Stimulated activated CD4-positive, alpha-beta T cell treated with anti-CD3 and anti-CD28 coated beads, Interleukin-12 subunit alpha, Interleukin-12 subunit beta, amount 100 ng/mL, for 24 hours (primary cell): ENCODE measurements at places on chromosomes 3 and 15.

- DNase-seq = no peak
Measured at GRCh38 chr15:59140422-59141226, 35.7 kb downstream of the CCNB2 start.

DNA sequence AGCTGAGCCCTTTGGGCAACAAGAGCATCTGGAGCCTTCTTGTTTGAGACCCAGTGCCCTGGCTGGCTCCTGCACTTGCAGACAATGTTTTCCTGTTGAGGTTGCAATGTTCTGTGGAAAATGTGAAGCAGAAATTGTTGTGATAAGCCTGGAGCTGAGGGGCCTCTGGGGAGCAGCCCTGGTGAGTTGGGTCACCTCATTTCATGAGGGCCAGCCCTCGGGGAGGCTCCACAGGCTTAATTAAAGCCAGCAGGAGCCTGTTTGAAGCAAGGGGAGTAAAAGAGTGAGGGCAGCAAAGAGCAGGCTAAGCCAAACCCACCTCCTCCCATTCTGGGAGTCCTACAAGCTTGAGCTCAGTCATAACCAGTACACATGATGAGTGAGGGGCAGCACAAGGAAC, 154.3 kb downstream of the ALDH1A2 start:
- no peak for DNase-seq

GRCh38 chr3:182608832-182609231, 184.5 kb upstream of the ATP11B start:
- DNase-seq = no peak

DNA sequence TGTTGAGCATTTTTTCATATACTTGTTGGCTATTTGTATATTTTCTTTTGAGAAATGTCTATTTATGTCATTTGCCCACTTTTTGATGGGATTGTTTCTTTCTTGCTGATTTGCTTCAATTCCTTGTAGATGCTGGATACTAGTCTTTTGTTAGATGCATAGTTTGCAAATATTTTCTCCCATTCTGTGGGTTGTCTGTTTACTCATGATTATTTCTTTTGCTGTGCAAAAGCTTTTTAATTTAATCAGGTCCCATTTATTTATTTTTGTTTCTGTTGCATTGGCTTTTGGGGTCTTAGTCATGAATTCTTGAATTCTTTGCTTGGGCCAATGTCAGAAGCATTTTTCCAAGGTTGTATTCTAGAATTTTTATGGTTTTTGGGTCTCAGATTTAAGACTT, 251.7 kb downstream of the WNT5A start:
- no peak for DNase-seq

DNA sequence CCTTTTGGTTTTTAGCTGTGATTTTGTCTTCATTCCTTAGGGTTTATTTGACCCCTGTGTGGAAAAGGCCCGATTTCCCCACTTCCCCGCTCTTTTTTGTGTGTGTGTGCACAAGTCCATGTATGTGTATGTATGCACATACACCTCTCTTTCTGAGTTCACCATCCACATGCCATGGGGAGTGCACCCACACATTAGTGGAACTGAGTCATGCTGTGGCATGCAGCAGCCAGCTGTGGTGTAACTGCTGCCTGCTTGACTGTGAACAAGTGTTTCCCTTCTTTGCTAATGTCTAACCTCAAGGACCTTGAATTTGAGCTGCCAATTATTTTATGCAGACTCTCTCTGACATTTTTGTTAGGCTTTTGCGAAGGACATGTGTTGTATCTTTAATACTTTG, 434.9 kb upstream of the TPM1 start:
- DNase-seq = no peak

GRCh38 chr15:91947683-91948608, 94.4 kb downstream of the SLCO3A1 start:
- DNase-seq = no peak

DNA sequence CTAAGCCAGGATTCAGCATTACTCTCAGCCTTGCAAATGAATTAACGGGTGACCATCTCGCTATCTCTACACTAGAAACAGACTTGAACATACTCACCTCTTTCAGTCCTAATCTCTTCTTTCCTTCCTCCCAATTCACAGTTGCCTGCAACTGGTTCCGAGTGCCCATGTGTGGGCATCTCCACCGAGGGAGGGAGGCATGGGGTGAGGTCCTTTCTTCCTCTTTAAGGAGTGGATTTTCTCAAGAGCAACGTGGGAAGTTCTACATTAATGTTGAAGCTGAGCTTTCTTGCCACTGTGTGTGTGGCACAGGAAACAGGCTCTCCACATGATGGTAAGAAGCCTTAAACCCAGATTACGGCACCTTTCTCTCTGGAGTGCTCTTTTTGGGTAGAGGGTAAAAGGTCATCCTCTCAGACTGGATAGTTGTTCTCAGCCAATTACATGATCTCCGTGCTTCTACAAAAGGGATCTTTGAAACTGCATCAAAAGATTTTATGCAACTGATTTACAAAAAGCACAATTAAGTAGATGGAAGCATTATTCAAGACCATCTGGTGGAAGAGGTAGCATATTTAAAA, 286.8 kb upstream of the NR2F2 start:
- no peak for DNase-seq

- no peak for DNase-seq
Measured at GRCh38 chr3:157807280-157807679, 298.9 kb downstream of the SHOX2 start.

GRCh38 chr3:57943525-57944495, 64.4 kb upstream of the FLNB start:
- no peak for DNase-seq

- DNase-seq = no peak
Measured at GRCh38 chr15:83710452-83710851, 56.5 kb downstream of the ADAMTSL3 start.

GRCh38 chr15:66565141-66565641, 607 bp downstream of the LCTL start:
- no peak for DNase-seq

DNA sequence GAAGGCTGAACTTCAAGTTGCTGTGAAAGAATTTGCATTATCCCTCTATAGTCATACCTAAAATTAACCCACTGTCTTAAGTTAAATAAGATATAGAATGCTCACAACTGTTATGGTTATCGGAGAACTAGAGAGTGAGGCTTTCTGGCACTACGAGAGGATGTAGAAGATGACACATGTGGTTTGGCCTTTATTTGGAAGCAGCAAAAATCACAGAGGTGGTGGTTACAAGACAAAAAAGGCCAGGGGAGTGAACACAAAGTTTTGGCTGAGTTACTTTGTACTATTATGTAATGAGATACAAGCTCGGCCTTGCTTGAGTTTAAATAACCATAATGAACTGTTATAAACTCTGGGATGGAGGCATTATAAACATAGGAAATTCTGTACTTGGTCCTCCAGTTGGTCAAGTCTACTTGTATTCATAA, 78.3 kb upstream of the ICE2 start:
- no peak for DNase-seq

DNA sequence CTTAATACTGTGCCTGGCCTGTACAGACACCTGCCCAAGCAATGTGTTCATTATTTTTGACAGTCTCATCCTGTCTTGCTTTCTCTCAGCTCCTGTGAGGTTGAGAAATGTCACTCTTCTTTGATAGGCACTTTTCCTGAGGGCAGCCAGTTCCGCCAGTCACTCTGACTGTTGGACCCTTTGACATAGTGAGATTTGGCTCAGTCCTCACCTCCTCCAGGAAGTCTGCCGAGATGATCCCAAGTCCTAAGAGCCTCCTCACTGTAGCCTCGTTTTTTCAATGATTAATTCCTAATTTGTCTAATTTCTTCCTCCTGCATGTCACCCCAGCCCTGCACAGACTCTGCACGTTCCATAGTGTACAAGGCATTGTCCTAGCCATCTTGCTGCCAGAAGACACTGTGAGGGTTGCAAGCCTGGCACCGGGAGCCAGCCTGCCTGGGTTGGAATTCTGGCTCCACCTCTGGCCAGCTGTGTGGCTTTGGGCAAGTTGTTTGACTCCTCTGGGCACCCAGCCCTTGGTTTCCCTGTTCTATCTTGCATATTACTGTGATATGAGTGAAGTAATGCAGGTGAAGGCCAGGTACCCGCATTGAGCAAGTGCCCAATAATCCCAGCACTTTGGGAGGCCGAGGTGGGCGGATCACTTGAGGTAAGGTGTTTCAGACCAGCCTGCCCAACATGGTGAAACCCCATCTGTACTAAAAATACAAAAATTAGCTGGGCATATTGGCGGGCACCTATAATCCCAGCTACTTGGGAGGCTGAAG, 24.3 kb downstream of the RPLP1 start:
- no peak for DNase-seq

DNA sequence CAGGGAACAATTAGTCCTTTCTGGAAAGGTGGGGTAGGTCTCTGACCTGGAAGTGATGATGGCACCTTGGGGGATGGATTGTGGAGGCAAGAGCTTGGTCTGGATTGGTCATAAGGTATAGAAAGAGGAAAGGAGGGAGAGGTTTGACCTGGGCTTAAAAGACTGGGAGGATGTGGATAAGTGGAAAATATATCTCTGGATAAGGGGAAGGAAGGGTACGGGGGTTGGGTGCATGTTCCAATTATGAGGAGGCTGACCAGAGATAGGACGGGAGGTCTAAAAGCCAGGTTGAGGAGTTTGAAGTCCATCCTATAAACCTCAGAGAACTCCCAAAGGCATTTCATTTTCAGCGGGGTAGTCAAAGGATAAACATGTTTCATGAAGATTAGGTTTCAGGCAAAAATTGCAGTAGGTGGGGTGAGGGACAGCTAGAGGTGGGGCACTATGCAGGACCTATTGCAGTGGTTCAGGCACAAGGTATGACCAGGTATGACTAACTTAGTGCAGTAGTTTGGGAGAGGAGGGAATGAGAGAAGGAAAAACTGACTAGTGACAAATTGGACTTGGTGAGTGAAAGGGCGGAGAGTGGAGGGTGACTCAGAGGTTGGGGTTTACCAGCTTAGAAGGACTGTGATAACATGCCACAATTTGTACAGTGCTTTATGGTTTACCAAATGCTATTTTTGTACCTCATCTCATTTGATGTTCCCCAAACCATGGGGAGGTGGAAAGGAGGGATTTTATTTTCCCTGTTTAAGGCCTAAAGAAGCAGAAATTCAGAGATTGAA, 10.7 kb downstream of the PDE8A start:
- peak; percentile 11 for DNase-seq

DNA sequence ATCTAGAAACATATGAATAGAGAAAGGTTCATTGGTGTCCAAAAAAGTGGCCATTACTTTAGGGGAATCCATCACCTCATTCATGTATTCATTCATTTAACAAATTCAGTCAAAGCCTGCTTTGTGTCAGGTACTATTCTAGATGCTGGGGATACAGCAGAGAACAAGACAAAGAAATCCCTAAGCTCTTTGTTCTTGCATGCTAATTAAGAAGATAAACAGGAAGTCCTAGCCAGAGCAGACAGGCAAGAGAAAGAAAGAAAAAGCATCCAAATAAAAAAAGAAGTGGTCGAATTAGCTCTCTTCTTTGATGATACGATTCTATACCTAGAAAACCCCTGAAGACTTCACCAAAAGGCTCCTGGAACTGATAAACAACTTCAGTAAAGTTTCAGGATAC, 12.4 kb upstream of the ZMAT3 start:
- no peak for DNase-seq
